ENCODE measurements at places on chromosomes 16 and 17. TPM values are rescaled to one million over a fixed set of nuclear protein-coding genes. Genes with fewer than 3 reads are reported as not detected.

SALL1 gene
- not detected for total RNA-seq

KRT31 gene
- not detected for total RNA-seq

CEP295NL gene
- 0.73 TPM for total RNA-seq

ADAD2 gene
- not detected for total RNA-seq

FOXC2 gene
- 2.3 TPM for total RNA-seq

SLC9A5 gene
- 0.99 TPM for total RNA-seq

GCGR gene
- total RNA-seq: not detected

CDK5RAP3 gene
- total RNA-seq: 75.8 TPM

HNF1B gene
- not detected for total RNA-seq

PGAP3 gene
- total RNA-seq: 4.2 TPM

PIRT gene
- not detected for total RNA-seq

FMNL1 gene
- 0.63 TPM for total RNA-seq

KRTAP4-1 gene
- not detected for total RNA-seq

ACSF3 gene
- 27.5 TPM for total RNA-seq

ABCC12 gene
- not detected for total RNA-seq

CHAD gene
- not detected for total RNA-seq

FGF11 gene
- 0.42 TPM for total RNA-seq

SLC13A2 gene
- not detected for total RNA-seq

WDR59 gene
- 18.9 TPM for total RNA-seq

CTRL gene
- 0.35 TPM for total RNA-seq

CDH11 gene
- 210 TPM for total RNA-seq

SLC25A10 gene
- 26.7 TPM for total RNA-seq

CACNA1H gene
- 0.07 TPM for total RNA-seq

RAI1 gene
- 6.9 TPM for total RNA-seq

CHST4 gene
- total RNA-seq: not detected

NOD2 gene
- 1.2 TPM for total RNA-seq

ST6GALNAC1 gene
- total RNA-seq: 0.33 TPM

DPEP3 gene
- total RNA-seq: not detected

ODAD4 gene
- 0.13 TPM for total RNA-seq

CDK5R1 gene
- total RNA-seq: 2.7 TPM

TAT gene
- total RNA-seq: not detected

C17orf78 gene
- total RNA-seq: not detected

MYOCD gene
- not detected for total RNA-seq

ORC6 gene
- total RNA-seq: 16.0 TPM

NTN1 gene
- under 0.01 TPM for total RNA-seq

CHD9NB gene
- total RNA-seq: 1.3 TPM

LLGL2 gene
- 5.4 TPM for total RNA-seq
